ENCODE measurements at places on chromosomes 1 and 21. TPM values are rescaled to one million over a fixed set of nuclear protein-coding genes. Genes with fewer than 3 reads are reported as not detected.
A peak's percentile ranks its signal among the peaks of the same experiment; 100 is the strongest.

The CELA2B gene
- not detected for total RNA-seq

The NEK2 gene
- 35.0 TPM for total RNA-seq

The DCAF8 gene
- total RNA-seq: 83.3 TPM

The HTR6 gene
- not detected for total RNA-seq

The FASLG gene
- total RNA-seq: 0.28 TPM

The SORT1 gene
- 16.7 TPM for total RNA-seq

The FLG2 gene
- not detected for total RNA-seq

The C1orf35 gene
- total RNA-seq: 4.7 TPM

The DMBX1 gene
- total RNA-seq: not detected

The MAP3K7CL gene
- total RNA-seq: 25.3 TPM

The OR6N1 gene
- total RNA-seq: not detected

The SPRR2F gene
- not detected for total RNA-seq

The GADD45A gene
- 16.7 TPM for total RNA-seq

DNA sequence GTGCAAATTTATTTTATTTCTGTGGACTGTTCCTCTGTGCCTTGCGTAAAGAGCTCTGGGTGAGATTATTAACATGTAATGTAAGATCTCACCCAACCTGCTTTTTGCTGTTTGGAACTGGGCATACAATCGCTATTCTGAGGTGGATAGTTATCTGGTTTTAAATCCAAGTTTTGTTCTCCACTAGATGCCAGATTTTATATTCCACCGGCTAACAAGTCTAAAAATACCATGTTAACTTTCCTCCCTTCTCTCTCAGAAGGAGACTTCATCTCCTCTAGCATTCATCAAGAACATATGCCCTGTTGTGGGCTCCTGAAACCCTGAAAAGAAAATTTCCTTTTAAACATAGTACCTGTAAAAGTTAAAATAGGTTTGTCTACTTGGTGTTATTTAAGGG is 56.4 kb downstream of the C1orf21 start:
- DNase-seq: no peak

DNA sequence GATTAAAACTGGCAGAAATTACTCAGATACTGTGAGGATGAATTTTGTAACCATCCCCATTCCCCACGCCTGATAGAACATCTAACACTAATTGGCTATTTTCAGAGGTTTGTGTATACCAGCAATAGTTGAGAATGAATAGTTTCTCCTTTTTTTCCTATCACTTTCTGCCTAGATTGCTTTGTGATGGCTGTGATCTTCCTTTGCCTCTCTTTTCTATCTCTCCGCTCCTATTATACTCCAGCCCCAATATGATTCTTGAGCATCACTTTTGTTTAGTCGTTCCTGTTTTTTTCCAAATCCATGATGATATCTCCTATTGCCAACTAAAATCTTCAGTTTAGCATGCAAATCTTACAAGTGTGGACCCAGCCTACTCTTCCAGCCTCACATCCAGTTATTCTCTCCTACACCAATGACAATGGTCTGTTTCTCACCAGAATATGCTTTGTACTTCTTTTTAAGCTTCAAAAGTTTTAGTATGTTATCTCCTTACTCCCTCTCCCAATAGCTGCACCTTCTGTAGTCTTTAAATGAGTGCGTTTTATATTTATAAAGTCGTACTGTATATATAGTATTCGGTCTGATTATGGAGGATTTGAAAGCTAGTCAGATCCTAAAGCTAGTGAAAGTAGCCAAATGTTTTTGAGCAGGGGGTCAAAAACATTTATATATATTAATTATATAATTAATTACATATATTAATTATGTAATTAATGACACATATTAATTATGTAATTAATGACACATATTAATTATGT is 25.2 kb downstream of the MAGI3 start:
- DNase-seq: no peak

DNA sequence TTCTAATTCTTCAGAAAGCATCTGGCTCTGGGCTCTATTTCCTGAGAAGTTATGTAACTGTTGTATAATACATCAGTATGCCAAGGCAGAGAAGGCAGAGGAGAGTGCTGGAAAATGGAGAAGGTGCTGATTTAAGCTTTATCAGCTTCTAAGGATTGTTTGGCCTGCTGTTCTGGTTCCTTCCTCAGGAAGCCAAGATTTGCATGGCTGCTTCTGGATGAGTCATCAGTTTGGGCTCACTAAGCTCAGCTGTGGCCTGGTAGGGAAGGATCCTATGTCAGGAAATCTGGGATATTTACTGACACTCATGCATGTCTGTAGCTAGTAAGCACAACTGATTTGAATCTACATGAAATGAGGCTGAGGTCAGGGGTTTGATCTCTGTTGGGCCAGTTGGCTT is 73.2 kb upstream of the ADGRL4 start:
- peak; percentile 93 for DNase-seq

GRCh38 chr1:163291461-163291860 is 30.3 kb upstream of the NUF2 start:
- DNase-seq: no peak

- DNase-seq: no peak
These were observed 395.4 kb downstream of the MATN1 start for GRCh38 chr1:30328100-30328370.

DNA sequence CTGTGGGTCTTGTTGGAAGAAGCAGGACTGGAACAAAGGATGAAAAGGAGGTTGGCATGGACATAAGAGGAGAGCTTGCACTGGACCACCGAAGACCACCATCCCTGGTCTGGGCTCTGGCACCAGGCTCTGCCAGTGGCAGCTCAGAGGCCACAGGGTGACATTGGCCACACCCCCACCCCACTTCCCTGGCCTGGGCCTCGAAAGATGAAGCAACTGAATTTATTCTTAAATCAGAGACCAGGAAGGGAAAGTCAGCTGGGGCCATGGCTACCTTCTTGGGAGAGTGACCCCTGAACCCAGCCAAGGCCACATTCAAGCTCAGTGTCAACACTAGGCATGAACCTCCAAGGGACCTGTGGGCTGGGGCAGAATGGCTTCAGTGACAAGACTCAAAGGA is 4.0 kb downstream of the KLHDC7A start:
- no peak for DNase-seq

- peak; percentile 16 for DNase-seq
These were observed 182.0 kb downstream of the CDC42BPA start for GRCh38 chr1:227136210-227136820.

GRCh38 chr1:77100875-77101274 is 118.4 kb downstream of the PIGK start:
- DNase-seq: peak; percentile 1

DNA sequence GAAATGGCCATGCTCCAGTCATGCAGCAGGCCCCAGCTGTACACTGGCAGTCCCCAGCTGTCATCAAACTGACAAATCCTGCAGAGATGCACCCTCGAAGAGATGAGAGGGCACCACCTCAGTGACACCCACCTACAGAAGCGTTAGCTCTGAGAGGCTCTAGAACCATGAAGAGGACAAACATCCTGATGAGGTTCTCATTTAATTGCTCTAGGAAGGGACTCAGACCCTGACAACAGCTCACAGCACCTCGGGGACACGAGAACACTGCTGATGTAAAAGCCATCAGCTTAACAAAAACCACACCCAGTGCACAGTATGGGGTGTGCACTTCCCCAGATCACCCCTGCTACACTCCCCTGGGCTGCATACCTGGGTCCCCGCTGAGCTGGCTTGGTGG is 3.4 kb downstream of the ZNF496 start:
- no peak for DNase-seq

DNA sequence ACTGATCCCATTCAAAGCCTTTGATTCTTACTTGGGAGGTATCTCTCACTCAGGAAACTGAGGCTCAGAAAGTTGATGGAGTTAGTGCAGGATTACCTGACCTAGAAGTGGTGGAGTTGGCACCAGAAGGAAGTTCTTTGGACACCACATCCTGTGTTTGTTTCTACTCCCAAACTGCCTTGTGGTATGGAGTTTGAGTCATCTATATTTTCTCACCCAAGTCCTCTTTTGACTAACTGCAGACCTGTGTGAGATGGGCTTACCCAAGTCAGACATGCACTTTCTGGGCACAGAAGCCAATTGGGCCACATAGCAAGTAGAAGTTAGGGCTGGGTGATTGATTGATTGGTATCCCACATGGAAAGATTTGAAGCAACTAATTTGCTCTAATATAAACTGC is 36.1 kb downstream of the FGGY start:
- DNase-seq: peak; percentile 75

DNA sequence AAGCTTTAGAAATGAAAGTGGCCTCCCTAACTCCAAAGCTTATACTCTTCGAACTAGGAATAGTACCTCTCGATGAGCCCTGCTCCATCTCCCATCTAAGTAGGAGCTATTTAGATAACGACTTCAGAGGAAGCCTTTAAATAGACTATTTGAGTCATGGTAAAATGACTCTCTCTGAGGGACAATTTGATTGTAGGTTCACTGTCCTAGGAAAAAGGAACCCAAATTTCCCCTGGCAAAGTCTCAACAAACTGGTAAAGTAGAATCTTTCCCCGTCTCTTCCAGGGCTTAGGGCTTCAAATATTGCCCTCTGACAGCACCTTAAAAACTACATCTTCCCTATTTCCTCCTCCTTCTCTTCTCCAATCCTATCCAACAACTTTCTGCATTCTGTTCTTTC is 2.0 kb upstream of the FCER1A start:
- DNase-seq: no peak

- DNase-seq: no peak
These were observed 3.5 kb downstream of the PIK3CD start for GRCh38 chr1:9654834-9655723.

GRCh38 chr1:211037095-211037494 is 96.9 kb downstream of the KCNH1 start:
- peak; percentile 92 for DNase-seq

GRCh38 chr1:34750610-34751009 is 4.2 kb upstream of the GJB5 start:
- DNase-seq: no peak

DNA sequence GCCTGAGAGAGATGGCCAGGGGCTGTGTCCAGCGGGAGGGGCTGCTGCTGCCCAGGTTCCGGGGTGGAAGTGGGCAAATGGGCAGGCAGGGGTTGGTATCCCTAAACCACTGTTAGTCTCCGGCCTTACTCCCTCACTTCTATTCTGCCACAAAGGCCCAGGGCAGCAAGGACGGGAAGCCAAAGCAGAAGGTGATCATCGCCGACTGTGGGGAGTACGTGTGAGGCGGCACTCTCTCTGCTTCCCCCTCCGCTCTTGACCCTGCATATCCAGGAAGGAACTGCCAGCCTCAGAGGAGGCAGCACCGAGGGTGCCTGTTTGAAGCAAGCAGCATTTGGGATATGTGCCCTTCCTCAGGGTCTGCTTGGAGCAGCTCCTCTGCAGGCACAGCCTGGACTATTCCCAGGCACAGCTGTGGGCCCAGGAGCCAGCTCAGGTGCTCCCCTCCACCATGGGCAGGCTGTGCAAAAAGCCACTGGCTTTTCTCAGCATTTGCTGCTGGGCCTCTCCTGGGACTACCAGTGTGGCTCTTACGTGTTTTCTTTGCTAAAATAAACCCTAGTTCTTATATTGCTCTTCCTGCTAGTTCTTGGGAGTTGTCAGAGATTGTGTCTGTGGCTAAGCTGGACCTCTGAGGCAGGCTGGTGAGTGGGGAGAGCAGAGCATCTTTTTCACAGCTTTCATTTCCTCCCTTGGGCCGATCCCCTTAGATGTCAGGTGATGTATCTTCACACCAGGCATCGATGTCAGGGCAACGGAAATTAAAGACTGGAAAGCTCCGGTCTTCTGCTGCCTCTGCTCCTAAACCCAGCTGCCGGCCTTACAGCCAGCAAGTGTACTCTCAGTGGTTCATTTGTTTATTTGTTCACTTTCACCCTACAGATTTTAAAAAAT is 14.7 kb downstream of the PPIE start:
- DNase-seq: no peak

DNA sequence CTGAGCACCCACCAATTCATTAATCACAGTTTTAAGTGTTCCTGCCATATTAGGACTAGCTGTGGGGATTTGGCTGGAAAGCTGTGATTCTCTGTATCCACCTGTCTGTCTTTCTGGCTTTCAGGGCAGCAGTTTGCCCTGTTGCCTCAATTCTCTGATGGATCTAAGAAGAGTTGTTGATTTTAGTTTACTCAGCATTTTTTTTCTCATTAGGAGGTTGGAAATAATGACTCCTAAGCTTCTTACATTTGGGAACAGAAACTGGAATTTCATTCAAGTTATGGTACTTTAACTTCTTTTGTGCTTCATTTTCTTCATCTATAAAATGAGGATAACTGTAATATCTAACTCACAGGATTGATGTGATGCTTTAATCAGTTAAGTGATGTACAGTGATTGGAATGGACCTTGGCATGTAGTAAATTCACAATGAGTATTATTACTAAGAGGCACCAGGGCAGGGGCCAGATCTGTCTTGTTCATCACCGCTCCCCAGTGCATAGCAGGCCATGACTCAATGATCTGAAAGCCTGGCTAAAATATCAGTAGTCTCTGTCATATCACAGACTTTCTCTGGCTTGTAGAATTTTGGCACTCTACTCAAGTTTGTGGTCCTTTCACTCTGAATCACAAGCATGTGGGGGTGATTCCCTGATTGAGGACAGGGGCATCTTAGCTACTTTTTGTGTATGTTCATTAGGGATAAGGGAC is 51.4 kb upstream of the GREM2 start:
- peak; percentile 89 for DNase-seq

All from IMR-90 (cell line).